ENCODE measurements at places on chromosomes 5 and 9.

DNA sequence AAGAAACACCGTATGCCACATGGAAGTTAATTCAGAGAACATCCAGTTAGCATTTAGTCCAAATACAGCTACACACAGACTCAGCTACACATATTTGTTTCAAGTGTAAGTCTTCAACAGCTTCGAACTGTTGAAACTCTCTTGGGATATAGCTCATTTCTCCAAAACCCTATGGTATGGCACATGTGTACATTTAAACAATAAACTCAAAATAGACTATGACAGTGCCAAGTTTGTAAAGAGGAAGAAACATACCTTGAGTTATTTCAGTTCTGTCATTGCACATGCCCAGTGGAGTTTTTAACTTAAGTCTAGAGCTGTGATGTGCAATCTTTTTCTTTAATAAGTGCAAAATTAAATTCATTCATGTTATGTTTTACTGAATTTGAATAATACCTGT, 155.1 kb upstream of the RAI14 start:
- DNase-seq, result no peak

GRCh38 chr5:123735384-123735783, 223.4 kb downstream of the CSNK1G3 start:
- no peak for DNase-seq

DNA sequence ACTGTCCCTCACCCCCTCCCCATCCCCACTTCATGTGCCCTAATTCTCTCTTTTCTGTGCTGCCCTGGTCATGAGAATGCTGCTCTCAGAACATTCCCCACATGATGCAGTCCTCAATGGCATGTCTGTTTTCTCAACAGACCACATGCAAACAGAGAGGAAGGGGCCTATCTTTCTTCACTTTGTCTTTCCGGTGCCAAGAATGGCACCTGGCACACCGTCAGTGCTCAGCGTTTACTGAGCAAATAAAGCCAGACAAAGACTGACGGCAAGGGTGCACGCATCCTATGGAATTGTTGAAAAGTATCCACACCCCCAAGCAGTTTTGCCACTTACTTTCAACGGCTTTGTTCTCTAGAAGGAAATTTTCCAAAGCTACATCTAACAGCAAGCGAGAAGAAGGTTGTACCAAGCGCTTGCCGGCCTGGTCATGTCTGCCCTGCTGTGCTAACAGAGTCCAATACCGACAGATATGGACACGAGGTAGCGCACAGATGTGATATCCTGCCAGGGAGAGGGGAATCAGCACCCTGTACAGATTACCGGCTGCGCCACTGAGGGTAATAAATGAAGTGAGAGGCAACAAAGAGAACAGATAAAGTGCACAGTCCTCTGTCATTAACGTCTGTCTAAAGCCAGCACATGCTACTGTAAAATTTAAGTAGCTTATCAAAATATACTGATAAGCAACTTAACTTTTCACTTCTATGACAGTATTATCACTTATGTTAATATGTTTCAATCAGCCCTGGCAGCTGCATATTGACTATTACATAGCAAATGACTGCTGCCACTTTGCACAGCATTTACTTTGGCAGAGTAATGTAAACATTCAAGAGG, 251.7 kb downstream of the DENND1A start:
- no peak for DNase-seq

DNA sequence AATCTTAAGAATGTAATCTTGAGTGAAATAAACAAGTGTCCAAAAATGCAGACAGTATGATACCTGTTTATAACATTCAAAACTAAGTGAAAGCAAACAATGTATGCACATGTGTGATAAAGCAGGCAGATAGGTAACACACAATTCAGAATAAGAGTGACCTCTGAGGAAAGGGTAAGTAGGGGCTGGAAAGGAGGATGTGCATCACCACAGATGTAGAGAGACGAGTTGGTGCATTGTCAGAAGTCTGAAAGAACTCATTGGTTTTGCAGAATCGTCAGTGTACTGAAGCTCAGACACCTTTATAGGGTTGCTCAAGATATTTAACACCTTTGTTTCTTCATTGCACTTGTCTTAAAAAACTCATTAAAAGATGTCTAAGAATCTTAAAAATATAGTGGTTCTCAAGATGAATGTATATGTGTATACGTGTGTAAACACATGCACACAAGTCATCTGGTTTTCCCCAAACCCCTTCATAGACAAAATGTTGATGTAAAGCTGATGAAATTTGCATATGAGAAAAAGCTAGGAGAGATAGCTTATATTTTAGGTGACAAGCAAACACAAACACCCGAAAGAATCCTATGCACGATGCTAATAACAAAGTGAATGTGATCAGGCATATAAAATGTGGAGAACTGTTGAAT, 197.6 kb upstream of the MEF2C start:
- DNase-seq, result no peak

GRCh38 chr9:93677048-93677571, 100.7 kb downstream of the PHF2 start:
- DNase-seq, result no peak

DNA sequence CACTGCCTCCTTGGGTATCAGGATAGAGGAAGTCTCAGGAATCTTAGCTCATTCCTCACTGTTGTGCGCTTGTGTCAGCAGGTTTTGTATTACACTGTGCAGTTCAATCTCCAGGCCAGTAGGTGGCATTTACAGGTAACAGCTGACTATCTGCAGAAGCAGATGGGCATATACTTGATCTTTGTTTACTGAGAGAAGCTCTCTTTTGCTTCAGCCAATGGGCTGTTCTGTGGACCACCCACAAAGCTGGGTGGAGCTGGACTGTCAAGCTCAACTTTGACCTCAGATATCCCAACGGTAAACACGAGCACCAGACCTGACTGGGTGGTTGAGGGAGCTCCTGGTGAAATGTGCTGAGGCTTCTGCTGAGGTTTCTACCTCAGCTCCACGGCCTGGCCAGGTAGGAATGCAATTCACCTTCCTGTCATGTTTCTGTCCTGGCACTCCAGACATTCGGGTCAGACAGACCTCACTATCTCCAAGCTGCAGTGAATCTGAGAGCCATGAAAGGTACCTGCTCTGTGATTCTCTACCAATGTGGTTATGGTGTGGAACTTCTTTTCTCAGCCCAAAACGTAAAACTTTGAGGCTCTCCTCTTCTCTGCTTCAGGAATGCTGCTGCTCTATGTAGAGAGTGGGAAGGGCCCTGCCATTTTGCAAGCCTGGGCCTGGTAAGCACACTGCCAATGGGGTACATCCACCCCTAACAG, 167.9 kb upstream of the ACTBL2 start:
- peak; percentile 25 for DNase-seq

DNA sequence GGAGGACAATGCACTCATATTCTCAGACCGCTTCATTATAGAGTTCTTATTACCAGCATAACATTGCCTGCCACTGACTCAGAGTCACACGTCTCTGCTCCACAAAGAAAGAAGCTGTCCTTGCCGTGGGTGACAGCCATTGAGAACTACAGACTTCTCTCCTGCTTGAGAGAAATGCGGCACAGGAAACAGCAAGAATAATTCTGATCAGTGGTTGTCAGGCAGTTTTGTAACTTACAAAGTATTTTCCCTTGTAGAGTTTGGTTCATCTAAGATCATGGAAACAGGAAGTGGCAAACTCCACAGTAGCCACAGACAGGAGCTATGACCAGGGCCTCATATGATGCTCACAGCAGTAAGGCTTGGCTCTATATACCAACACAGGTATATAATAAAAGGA, 47.0 kb downstream of the KCNV2 start:
- no peak for DNase-seq

DNA sequence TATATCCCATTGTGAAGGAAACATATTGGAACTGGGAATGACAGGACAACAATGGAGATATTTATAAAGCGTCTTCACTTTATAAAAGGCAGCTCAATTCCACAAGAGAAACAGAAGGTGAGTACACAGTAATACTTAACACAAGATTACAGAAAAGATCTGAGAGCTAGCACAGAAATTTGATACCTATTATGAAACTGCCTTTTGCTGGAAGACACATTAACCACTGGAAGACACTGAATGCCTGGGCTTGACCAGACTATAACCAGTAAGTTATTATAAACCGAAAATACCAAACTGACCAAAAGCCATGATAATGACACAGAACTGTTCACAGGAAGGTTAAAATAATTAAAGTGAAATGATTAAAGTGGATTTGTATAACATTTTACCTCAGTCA, 195.4 kb downstream of the NR2F1-AS1 start:
- peak; percentile 13 for DNase-seq

DNA sequence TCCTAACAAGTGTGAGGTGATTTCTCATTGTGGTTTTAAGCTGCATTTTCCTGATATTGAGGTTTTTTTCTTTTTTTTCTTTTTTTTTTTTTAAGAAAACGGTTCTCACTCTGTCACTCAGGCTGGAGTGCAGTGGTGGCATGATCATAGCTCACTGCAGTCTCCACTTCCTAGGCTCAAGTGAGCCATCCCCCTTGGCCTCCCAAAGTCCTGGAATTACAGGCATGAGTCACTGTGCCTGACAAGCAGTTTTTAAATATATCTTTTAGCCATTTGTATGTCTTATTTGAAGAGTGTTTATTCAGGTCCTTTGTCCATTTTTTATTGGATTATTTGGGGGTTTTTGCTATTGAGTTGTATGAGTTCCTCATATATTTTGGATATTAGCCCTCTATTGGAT, 53.8 kb downstream of the GCNT1 start:
- DNase-seq, result no peak

DNA sequence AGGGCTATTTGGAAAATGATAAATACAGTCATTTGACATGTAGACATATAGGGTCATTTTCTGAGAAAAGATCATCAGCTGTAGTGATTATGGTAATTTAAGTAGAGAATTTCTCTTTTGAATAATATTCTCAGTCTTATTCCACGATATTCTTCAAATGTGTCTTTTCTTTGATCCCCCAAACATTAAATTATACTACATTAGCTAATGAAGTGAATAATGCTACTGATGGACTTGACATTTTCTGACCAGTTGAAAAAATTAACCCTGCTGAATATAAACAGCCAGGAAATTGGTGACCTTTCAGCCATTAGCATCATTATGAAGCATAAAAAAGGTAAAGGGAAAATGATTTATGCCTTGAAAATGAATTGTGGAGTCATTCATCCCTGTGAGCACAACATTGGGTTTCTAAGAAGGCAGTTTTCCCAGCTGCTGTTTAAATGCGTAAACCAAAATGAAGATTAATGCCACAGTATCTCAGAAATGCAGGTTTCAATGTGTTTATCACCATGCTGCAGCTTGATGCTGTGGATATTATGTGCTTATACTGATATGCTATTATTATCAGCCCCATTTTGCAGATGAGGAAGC, 489.1 kb downstream of the KCTD16 start:
- no peak for DNase-seq

GRCh38 chr5:23234197-23234596, 273.2 kb upstream of the PRDM9 start:
- no peak for DNase-seq

DNA sequence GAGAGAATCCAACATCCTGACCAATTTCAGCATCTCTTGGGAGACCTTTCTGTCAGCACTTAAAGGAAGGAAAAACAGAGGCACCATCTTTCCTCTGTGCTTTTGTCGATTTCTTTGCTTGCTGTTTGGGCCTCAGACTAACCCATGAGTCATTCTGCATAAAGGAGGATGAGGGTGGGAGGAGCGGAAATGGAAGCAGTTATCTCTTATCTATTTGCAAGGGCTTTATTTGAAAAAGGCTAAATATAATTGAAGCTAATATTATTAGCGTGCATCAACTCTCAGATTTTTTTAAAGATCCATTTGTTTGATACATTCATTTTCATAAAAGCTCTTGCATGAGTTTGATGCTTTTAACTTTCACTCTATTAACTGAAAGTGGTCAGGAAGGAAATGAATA, 72.9 kb downstream of the ZNF622 start:
- no peak for DNase-seq

GRCh38 chr5:122236270-122237040, 75.6 kb upstream of the SNCAIP start:
- DNase-seq, result no peak

DNA sequence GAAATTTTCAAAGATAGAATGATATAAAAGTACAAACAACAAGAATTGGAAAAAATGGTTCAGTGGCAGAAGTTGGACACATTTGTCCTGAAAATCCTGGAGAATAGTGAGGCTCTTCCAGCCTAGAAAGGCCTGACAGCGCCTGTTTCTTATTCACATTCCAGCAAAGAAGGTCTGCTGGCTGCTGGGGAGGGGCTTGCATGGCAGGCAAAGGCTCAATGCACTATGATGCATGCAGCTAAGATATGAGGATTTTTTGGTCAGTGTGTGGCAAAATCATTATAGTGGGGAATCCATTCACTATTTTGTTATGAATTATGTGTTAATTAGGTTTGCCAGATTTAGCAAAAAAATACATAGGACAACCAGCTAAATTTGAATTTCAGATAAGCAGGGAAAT, 243.9 kb upstream of the SLC30A5 start:
- no peak for DNase-seq

DNA sequence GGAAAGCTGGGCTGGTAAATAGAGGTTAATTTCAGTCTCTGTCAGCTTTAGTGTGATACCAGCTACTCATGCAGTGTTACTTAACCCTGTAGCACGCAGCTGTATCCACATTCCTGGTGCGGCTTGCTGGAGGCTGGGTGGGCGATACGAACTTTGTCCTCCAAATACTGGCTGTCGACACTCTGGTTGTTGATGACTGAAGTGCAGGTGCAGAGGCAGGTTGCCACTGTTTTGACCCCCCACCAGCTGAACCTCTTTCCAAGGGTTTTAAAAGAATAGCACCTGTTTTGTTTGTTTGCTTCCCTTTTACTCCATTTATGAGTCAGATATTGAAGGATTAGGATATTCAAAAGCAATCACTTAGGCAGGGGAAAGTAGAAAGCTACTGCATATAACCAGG, 4.4 kb upstream of the RABGAP1 start:
- DNase-seq, result no peak

- DNase-seq, result no peak
Observed at GRCh38 chr9:69371001-69371400, 46.0 kb downstream of the ENTREP1 start.

DNA sequence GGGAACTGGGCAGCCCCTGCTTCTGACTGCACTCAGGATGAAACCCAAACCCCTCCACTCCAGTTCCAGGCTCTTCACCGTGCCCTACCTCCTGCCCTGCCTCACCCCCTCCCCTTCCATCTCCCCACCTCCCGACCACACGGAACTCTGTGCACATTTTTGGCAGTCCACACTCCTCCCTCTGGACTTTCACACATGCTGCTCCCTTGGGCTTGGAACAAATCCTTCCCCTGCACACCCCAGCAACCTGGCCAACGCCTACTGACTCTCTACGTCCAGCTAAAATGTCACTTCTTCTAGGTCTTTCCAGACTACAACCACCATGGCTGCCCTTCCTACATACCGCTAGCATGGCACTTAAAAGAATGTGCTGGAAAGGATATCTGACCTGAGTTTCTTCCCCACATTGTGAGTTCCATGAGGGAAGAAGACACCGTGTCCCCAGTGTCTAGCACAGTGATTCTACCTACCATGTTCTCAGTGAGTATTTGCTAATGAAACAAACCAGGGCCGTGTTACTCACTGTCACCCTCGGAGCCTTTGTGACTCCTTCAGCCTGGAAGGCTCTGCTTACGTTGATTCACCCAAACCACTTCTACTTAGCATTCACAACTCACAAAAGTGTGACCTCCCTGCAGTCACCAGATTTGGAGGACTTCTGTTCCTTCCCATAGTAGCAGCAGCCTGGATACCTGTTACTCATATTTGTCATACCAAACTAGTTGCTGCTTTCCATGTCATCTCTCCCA, 18.7 kb downstream of the RETREG1 start:
- DNase-seq, result no peak

All from HTR-8/SVneo (cell line).